ENCODE measurements at places on chromosomes 5 and 9. TPM values are rescaled to one million over a fixed set of nuclear protein-coding genes. Genes with fewer than 3 reads are reported as not detected.

Gene TLX3
- not detected for total RNA-seq

Gene MSMP
- 0.45 TPM for total RNA-seq

Gene RNF183
- not detected for total RNA-seq

Gene NOL6
- 38.6 TPM for total RNA-seq
